ENCODE measurements at places on chromosomes 2 and 18.

DNA sequence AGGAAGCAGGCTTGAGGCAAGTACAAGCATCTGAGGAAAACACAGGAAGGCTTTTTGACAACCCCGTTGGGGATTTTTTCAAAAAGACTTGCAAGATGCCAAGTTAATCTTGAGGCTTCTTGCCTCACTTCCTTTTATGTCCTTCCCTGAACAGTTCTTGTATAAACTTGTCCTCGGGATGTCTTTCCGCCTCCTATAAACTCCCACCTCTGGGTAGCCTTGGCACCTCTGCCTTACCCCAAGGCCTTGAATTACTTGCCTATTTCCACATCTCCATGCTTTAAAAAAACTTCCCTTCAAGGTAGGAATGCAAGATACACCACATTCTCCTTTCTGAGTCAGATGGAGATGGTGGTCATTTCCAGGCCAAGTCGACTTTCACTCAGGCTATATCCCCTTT is 106.4 kb upstream of the RBBP8 start:
- DNase-seq = no peak

GRCh38 chr2:175571078-175571653 is 389.7 kb upstream of the ATP5MC3 start:
- DNase-seq = no peak

GRCh38 chr18:70428439-70428838 is 139.6 kb downstream of the SOCS6 start:
- no peak for DNase-seq

GRCh38 chr18:46068763-46069162 is 3.3 kb downstream of the PSTPIP2 start:
- no peak for DNase-seq

DNA sequence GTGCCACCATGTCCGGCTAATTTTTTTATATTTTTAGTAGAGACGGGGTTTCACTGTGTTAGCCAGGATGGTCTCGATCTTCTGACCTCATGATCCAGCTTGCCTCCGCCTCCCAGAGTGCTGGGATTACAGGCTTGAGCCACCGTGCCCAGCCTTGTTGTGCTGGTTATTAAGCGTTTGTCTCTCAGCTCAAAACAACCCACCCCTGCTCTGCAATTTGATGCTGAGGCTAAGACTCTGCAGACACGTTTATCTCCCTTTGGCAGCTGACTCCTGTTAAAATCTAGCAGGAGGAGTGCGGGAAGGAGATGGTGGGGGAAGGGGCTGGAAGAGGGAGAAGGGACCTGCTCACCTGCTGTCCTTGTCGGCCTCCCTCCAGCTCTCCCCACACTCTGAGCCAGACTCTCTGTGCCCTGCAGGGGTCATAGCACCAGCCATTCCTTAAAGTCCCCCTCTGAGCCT is 29.9 kb upstream of the IMPA2 start:
- DNase-seq = no peak

DNA sequence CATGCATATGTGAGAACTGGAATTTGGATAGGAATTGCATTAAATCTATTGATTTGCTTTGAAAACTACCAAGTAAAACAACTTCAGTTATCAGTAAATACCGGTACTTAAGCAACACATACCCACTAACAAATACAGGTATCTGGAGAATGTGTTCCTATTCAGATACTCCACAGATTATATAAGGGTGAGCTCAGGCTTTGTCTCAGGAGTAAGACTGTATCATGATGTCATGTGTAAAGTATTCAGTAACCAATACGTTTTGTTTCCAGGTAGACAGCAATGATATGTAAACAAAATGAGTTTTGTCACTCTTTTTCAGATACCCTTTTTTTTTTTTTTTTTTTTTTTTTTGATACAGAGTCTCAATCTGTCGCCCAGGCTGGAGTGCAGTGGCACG is 74.8 kb downstream of the DSC3 start:
- DNase-seq = no peak

DNA sequence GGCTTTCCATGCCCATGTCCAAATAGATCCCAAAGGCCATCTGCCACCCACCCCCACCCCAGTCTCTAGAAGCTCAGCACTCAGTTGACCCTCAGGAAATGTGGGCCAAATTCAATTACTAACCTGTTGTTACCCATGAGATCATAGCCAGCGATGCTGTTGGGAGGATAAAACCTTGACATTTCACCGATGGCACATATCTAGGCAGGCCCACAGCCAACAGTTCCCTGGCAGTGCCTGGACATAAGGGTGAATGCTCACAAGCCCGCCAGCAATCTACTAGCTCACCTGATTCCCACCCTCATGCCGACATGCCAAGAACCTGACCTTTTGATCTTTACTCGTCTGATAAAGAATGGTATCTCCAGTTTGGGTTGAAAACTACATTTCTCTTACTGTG is 11.8 kb upstream of the ACOXL start:
- no peak for DNase-seq

DNA sequence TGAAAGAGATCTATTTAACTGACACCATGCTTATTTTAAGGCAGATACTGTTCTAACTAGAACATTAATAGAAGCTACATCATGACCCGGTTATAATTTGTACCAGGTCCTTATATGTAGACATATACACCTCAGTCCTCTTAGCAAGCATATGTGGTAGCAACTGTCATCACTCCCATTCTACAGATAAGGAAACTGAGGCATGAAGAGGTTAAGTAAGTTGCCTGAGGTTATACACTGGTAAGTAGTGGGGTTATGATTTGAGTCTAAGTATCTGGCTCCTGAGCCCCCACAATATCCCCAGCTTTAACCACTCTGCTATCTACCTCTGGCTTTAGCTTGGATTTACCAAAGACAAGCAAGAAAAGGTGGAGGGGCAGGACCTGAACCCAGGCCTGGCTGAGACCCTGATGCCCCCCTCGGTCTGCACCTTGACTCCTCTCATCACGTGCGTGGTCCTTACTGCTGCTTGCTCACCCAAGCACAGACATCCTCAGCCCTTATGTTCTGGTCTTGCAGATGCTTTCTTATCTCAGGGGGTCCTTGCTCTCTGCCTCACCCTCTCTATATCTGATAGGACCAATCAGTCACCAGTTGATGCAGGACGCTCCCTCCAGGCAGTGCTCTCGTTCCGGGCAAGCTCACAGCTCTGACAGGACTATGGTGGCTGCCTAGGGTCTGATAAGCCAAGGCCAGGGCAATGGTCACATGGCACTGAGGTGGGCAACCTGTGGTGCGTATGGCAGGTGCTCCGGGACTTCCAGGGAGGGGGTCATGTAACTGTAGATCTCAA is 4.0 kb downstream of the DYSF start:
- no peak for DNase-seq
